GM19239 (cell line): ENCODE measurements at places on chromosomes 2 and 18.

GRCh38 chr2:105625632-105626031 lies 119.1 kb upstream of the NCK2 start:
- no peak for DNase-seq

- no peak for DNase-seq
These were observed 680.7 kb downstream of the EPHA4 start for GRCh38 chr2:220891405-220891804.

GRCh38 chr18:72672364-72673184 lies 128.4 kb upstream of the CBLN2 start:
- peak; percentile 10 for DNase-seq

DNA sequence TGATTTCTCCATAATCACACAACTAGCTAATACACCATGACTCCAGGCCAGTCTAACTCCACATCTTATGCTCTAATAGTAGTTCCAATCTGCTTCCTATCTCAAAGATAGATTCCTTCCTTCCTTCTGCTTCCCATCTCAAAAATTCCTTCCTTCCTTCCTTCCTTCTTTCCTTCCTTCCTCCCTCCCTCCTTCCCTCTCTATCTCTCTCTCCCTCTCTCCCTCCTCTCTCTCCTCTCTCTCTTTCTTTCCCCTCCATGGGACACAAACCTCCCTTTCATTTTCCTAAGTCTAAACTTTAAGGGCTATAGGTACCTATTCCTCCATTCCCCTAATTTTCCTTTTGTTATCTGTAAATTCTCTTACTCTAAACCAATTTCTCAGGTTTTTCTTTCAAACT lies 62.5 kb downstream of the CCDC88A start:
- no peak for DNase-seq

DNA sequence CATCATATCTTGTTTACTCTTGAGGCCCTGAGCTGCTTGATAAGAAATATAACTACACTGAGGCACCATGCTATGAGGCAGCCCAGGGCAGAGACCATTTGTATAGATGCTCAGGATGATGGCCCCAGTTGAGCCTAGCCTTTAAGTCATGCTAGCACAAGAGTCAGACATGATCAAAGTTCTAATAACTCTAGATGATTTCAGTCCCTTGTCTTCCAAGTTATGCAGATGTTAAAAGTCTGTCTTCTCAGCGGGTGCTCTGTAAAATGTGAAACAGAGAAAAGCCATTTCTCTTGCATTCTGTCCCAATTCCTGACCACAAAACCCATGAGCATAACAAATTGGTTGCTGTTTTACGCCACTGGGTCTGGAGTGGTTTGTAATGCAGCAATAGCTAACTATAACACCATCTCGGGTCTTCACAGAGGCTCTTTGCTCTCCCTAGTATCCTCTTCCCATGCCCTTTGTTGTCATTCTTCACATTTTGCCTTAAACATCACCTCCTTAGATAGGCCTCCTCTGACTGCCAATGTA lies 49.6 kb downstream of the NXPH2 start:
- no peak for DNase-seq

GRCh38 chr2:172089633-172090032 lies 4.3 kb downstream of the DLX1 start:
- DNase-seq: no peak

- no peak for DNase-seq
These were observed 7.0 kb upstream of the HS6ST1 start for GRCh38 chr2:128325611-128326181.

GRCh38 chr18:76396792-76397191 lies 98.2 kb downstream of the ZNF516 start:
- DNase-seq: no peak
